Panc1 (cell line): ENCODE measurements at places on chromosomes 7 and 10. TPM values are rescaled to one million over a fixed set of nuclear protein-coding genes. Genes with fewer than 3 reads are reported as not detected.

DNA sequence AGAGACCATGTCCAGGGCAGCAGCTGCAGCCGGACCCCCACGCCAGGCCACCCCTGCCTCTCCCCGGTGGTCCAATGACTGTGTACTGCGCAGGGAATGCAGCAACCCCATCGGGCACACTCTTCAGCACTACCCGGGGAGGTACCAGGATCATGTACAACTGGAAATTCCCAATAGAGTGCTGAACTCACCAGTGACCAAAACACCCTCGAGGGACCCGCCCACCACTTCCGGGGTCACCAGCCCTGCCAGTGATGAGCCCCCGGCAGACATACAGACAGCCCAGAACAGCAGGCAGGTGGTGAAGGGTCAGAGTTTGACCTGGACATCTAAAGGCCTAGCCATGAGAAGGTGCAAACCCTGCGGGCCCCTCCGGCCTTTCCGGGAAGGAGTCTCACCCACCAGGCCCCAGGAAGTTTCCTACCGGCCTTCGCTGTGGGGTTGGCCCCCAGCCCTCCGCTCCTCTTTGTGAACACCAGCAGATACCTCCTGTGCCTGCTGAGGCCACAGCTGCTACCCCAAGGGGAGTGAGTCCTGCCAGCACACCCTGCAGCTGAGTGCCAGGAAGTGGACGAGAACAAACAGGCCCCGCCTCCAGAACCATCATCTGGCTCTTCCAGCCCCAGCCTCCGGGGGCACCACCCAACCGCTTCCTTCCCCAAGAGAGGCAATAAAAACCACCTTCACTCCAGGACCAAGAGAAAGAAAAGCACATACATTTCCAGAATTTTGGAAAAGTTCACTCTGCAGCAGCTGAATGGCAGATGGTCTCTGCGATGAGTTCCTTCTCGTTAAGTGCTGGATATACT, 5.0 kb upstream of the ANKRD61 start:
- DNase-seq, result no peak

- DNase-seq, result no peak
Observed at GRCh38 chr10:6068422-6068821, 6.3 kb upstream of the IL2RA start.

Gene CAV1
- total RNA-seq, result 496 TPM

DNA sequence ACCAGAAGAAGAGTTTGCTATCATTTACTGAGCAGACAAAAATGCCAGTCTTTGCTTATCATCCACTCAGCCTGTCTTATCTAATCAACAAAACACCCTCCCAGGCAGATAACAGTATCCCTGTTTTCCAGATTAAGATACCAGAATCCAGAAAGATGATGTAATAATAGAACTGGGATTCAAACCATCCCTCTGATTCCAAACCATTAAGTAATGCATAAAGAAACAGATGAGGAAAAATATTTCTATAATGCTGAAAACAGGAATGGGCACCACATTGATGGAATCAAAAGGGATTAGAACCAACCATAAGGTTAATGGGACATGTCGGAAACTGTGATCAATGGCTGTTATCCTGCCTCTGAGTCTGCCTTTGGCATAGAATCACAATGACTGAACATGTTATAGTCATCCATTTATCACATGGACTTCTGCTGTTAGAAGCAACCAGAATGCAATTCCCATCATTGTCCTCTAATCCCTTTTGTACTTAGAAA, 92.1 kb upstream of the RSU1 start:
- no peak for DNase-seq

Gene FGL2
- not detected for total RNA-seq

GRCh38 chr10:129029851-129030602, 437.0 kb upstream of the MGMT start:
- no peak for DNase-seq

DNA sequence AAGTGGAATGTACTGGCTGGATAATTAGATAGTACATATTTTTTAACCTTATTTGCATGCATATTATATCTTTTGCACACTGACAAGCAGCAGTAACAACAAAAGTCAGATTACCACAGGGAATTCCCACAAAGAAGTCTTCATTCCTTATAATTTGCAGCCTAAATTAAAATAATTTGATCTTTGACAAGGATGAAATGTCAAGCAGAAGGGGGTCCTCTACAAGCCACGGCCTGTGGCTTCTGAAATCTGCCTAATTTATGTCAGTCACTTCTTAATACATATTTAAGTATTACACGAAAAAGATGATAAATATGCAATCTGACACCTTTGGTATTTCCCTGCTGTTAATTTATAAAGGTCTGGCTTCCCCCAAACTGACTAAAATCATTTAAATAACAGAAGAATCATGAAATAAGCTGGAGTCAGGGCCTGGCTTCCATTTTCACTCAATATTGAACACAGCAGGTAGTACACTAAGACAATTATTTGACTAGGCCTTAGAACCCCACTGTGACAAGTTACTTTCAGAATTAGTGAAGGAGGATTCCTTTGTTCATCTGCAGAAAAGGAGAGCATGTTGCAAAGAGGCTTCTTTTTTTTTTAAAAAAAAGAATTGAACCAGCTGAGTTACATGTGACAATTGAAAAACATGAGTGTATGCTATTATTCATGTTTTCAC, 351.1 kb upstream of the ETV1 start:
- no peak for DNase-seq

Gene AGBL3
- 2.5 TPM for total RNA-seq

DNA sequence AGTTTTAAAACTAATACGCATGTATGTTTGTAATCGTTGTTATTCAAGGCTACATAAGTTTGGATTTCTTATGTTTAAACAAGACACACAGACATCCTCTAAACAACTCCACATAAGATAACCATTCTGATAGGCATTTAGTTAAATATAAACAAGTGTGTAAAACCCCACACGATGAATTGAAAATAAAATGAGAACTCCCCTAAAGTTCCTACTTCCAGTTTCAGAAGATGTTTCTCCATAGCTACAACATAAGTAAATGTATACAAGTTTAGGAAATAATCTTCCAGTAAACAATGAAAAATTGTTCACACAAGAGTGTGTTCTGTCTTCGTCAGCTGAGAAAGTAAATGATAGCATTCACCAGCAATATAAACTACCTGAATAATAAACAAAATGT, 246.8 kb downstream of the RNLS start:
- DNase-seq, result no peak

- no peak for DNase-seq
Observed at GRCh38 chr10:96814264-96814663, 17.8 kb upstream of the LCOR start.

- DNase-seq, result no peak
Observed at GRCh38 chr7:20403331-20403730, 72.6 kb downstream of the ITGB8 start.

Gene CRYGN
- 0.74 TPM for total RNA-seq

GRCh38 chr7:105187302-105188169, 173.5 kb downstream of the KMT2E start:
- no peak for DNase-seq

Gene SPDYE5
- total RNA-seq, result not detected

Gene ABCB1
- total RNA-seq, result 0.67 TPM

GRCh38 chr7:147904219-147904576, 686.4 kb upstream of the C7orf33 start:
- DNase-seq, result no peak

Gene SPDYE8
- not detected for total RNA-seq

Gene TFPI2
- 2.9 TPM for total RNA-seq

Gene INMT
- 0.13 TPM for total RNA-seq

- no peak for DNase-seq
Observed at GRCh38 chr10:125049216-125049881, 107.4 kb downstream of the ZRANB1 start.

Gene MGAM2
- 0.10 TPM for total RNA-seq

GRCh38 chr10:86439544-86439943, 72.9 kb upstream of the GRID1 start:
- no peak for DNase-seq

Gene GRID2IP
- 0.13 TPM for total RNA-seq

- no peak for DNase-seq
Observed at GRCh38 chr7:682810-683209, 43.7 kb upstream of the DNAAF5 start.

- no peak for DNase-seq
Observed at GRCh38 chr7:5693529-5693928, 87.9 kb downstream of the RNF216 start.

GRCh38 chr7:87920578-87920977, 13.5 kb upstream of the ADAM22 start:
- DNase-seq, result no peak

DNA sequence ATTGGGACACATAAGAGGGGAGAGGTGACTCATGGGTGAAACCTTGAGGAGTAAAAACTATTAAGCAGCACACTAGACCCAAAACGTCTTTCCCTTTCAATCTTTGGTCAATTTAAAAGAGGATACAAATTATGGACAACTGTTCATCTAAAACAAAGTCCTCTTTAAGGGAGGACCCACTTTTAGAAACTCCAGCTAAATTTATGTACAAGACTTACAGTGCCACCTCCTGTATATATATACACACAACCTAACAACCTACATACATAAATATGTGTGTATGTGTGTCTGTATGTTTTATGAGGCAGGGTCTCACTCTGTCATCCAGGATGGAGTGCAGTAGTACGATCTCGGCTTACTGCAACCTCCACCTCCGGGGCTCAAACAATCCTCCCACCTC, 18.1 kb upstream of the ZC3HAV1 start:
- DNase-seq, result no peak

DNA sequence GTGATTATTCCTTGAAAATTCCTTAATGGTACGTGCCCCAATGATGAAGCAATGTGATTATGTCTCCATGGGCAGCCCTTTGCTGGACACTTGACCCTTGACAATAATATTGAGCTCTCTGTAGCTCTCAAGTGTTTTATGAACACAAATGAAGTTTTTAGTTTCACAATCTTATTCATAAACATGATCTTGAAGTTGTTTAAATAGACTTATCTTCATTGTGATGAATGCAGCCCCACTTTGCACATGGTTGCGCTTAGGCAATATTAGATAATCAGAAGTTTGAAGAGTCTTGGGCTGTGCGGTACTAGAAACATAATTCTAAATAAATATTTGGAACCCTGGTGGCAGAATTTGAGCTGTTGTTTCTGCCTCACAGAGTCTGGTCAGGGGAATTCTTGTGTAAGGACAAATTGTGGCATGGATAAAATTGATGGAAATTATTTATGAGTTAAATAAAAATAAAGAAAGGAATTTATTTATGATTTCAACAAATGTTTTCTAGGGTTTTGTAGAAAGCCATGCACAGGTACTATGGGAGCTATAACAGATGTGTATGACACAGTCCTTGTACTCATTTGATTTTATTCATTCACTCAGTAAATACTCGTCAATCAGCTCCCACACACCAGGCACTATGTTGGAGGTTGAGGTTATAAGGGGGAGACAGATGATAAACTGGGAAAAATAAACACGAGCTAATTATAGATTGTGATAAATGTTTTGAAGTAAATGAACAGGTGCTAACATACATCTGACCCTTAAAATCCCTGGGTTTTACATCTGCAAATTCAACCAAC, 217.9 kb downstream of the GALNT17 start:
- DNase-seq, result no peak

GRCh38 chr7:10579561-10579960, 394.1 kb upstream of the PHF14 start:
- DNase-seq, result no peak

Gene SLC26A5
- total RNA-seq, result not detected

DNA sequence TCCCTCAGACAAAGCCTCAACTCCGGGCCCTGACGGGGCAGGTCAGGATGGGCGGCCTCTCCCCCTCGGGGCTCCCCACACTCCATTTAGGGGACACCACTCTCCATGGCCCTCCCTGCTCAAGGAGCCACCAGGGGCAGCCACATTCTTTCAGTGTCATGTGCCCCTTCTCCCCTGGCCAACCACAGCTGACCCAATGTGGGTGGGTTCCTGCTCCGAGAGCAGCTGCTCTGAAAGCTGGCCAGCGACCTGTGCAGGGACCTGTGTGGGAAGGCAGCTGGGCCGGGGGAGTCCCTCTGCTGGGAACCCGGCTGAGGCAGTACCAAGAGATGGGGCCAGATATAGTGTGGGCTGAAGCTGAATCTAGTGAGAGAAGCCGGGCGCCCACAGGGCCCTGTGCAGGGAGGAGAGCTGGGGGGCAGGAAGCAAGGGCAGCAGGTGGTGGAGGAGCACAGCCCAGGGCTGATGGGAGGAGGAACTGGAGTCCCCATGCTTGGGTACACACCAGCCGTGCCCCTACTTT, 40.6 kb upstream of the NPFFR1 start:
- DNase-seq, result no peak

DNA sequence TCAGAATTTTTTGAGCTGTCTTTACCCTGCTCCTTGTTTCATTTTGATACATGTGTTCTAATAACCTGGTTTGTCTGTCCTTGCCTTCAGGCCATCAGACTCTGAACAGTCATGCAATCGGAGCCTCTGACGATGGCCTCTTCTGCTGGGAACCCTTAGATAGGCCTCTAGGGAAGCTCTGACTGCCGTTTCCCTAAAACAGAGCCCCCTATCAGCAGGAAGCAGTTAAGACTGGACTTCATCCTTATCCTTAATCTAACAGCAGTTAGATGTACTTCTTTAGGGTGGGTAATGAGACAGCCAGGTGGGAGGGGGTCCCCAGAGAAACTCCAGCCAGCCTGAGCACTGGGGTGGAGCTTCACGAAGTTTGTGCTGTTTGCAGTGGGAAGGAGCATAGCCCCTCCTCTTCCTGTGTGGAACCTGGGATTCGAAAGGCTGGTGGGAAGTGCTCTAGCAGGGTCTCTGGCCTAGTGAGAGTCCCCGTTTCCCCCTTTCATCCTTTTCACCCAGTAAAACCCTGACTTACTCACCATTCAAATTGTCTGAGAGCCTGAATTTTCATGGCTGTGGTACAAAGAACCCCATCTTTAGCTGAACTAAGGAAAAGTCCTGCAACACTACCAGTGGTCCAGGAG, 28.4 kb upstream of the SORCS3 start:
- DNase-seq, result no peak

DNA sequence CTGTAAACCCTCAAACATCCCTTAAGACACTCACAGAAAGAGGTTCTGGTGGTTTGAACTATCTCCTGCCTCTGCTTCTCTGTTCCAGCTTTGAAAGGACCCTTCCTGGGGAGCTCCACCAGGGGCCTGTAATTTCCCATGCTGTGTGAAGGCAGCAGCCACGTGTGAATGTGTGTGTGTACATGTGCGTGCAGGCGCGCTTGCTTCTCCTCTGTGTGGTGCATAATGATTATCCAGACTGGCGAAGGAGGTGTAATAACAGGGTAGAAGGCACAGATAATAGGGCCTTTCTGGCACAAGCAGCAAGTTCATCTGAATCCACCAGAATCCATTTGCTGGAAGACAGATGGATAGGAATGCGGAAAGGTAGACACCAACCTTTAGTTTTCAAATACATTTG, 466.5 kb downstream of the GRID1 start:
- DNase-seq, result no peak

DNA sequence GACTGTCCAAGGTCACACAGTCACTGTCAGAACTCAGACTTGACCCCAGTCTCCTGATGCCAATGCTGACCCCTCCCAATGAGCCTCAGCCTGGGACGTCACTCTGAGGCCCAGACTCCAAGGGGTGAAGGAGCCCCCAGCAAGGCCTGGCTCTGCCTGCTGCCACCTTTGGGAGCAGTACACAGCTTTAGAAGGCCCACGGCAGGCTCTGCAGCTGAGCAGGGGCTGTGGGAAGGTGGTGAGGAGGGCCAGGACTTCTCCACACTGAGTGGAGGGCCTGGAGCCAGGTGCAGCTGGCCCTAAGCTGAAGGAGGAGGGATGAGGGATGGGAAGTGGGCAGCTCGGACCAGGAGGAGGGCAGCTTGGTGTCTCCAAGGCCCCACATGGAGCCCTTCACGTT, 23.9 kb upstream of the ZMIZ1 start:
- no peak for DNase-seq

Gene SFMBT2
- total RNA-seq, result 1.3 TPM
